PC-9 (cell line): ENCODE measurements at places on chromosomes 5 and 9. TPM values are rescaled to one million over a fixed set of nuclear protein-coding genes. Genes with fewer than 3 reads are reported as not detected.
A peak's percentile ranks its signal among the peaks of the same experiment; 100 is the strongest.

DNA sequence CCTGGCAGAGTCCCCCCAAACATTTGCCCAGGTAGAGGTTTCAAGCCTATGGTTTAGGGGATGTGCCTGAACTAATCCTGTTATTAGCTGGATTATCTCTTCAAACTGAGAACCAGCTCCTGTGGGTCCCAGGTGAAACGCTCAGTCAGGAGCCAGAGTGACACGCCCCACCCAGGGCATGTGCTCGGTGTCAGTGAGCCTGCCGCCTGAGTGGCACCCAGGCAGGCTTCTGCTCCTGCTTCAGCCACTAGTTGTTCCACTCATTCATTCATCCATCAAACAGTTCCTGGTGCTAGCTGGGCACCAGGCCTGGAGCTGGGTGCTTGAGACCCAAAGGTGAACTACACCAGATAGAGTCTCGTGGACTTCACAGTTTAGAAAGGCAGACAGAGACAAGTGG lies 129.4 kb upstream of the PITX1 start:
- peaks cover 12% of the 10 kb centered on the region for H3K4me1 ChIP-seq
- H3K4me3 ChIP-seq, result no peak overlapping the region
- DNase-seq, result no peak

DNA sequence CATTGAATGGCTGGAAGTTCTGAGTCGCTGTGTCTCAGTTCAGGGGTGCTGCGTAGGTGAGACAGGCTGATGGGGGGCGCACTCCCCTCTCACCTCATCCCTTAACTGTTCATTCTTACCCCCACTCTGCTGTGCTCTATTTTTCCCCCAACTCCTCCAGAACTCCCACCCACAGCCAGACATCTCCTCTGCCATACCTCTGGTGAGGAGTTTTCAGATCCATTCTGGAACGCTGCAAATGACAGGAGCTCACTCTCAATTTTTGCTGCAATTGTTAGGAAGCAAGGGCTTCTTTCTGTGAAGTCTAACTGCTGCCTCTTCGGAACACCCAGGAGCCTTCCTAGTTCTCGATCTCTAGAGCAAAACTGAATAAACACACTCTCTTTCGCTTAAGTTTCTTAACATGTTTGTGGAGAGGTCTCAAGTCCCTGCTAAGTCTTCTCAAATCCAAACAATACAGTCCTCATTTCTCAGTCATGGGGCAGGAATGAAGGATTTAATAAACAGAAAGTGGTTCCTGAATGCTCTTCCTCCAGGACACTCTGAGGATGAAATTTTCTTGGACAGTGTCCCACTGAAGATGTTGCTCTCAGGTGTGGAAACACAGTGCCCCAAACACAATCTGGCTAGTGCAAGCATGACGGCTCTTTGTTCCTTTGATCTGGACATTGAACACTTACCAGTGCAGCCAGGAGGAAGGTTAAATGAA lies 387.7 kb downstream of the KDM4C start:
- no peaks in the 10 kb centered on the region for H3K4me1 ChIP-seq
- H3K27me3 ChIP-seq, result no peaks in the 10 kb centered on the region
- no peaks in the 10 kb centered on the region for H3K36me3 ChIP-seq
- no peak overlapping the region for H3K4me3 ChIP-seq

- no peak overlapping the region for H3K4me3 ChIP-seq
- no peaks in the 10 kb centered on the region for H3K27me3 ChIP-seq
- no peaks in the 10 kb centered on the region for H3K4me1 ChIP-seq
- no peak overlapping the region for H3K27ac ChIP-seq
- no peak for DNase-seq
These were observed 4.8 kb upstream of the VLDLR start for GRCh38 chr9:2616692-2617377.

GRCh38 chr5:132281856-132282614 lies 12.2 kb upstream of the SLC22A4 start:
- no peaks in the 10 kb centered on the region for H3K27me3 ChIP-seq
- no peak overlapping the region for H3K27ac ChIP-seq

DNA sequence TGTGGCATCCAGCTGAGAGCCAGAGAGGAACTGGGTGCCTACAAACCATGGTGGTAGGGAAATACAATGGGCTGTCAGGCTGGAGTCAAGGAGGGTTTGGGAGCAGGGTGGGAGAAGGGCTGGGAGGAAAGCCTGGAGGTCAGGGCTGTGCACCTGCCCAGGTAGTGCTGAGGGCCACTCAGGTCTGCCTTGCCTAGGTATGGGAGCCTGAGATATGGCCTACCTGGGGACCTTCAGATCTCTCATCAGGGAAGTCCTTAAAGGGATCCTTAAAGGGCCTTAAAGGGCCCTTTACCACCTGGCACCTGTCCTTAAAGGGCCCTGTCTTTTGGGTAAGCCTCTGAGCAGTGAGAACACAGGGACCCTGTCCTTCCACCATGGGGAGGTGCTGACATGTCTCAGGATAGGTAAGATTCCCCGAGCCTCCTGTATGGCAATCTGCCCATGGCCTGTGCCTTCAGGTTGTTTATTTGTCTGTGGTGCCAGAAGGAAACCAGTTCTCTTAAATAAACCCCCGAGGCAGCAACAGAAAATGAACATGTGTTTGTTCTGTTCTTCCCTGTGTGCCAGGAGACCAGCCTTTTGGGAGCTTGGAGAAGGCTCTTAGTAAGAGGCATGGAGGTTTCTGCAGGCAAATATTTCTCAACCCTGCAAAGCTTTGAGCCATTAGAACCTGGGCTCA lies 23.3 kb downstream of the SLC25A48 start:
- no peak overlapping the region for H3K27ac ChIP-seq
- H3K27me3 ChIP-seq, result peaks cover 73% of the 10 kb centered on the region
- no peaks in the 10 kb centered on the region for H3K4me1 ChIP-seq
- no peaks in the 10 kb centered on the region for H3K36me3 ChIP-seq
- DNase-seq, result no peak
- no peak overlapping the region for H3K4me3 ChIP-seq

DNA sequence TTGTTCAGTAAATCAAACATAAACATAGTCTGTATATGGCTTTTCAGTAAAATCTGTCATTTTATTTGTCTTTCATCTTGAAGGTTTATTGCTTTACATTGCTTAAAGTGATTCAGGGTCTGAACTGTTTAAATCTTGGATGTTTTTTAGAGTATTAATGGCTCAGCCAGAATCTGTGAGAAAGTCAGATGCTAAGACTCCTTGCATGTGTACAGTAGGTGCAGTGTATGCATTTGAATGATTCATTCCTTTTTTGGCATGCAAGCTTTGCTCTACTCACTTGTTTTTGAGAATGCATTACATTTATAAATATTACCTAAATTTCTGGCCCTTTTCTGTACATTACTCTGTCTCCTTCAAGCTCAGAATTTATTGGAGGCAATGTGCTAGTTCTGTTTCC lies 271.0 kb upstream of the RIOK2 start:
- H3K4me1 ChIP-seq, result no peaks in the 10 kb centered on the region
- DNase-seq, result no peak
- H3K27me3 ChIP-seq, result no peaks in the 10 kb centered on the region
- H3K4me3 ChIP-seq, result no peak overlapping the region
- H3K27ac ChIP-seq, result no peak overlapping the region

GRCh38 chr9:37938121-37938891 lies 34.4 kb upstream of the SLC25A51 start:
- no peaks in the 10 kb centered on the region for H3K36me3 ChIP-seq
- H3K4me1 ChIP-seq, result peaks cover 50% of the 10 kb centered on the region
- peak; percentile 31 for DNase-seq

SLC2A6 gene
- total RNA-seq, result 6.1 and 13.1 TPM in 2 replicates
